ENCODE measurements at places on chromosomes 13 and 19.
A peak's percentile ranks its signal among the peaks of the same experiment; 100 is the strongest.

GRCh38 chr19:15169541-15170285 is 31.1 kb downstream of the NOTCH3 start:
- no peak for DNase-seq

DNA sequence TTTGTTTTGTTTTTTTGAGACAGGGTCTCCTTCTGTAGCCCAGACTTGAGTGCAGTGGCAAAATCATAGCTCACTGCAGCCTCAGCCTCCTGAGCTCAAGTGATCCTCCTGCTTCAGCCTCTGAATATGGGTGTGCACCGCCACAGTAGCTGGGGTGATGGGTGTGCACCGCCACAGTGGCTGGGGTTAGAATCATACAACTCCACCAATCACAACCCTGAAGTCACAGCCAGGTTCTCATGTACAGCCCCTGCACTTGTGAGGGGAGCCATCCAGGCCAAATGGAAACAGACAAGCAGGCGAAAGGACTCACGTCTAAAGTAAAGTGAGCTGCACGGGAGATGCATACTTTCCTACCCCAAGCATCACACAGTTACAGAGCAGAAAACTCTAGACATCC is 63.1 kb upstream of the RANBP3 start:
- DNase-seq: no peak

GRCh38 chr13:21256351-21256761 is 79.9 kb downstream of the MRPL57 start:
- peak; percentile 31 for DNase-seq

DNA sequence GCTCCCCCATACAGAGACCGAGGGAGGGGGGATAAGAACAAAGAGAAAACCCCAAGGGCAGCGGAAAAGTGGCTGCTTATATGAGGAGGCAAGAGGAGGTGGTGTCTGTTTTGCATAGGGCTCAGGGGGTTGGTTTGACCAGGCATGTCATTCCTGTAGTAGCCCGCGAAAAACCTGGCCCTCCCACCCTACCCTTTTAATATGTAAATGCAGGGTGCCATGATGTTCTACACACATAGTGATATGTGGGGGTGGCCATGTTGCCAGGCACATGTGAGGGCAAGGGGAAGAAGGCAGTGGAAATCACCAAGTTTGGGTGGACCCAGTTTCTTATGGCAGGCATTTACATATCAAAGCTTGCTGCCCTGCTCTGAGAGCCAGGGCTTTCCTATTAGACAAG is 203.5 kb upstream of the UBL3 start:
- no peak for DNase-seq

DNA sequence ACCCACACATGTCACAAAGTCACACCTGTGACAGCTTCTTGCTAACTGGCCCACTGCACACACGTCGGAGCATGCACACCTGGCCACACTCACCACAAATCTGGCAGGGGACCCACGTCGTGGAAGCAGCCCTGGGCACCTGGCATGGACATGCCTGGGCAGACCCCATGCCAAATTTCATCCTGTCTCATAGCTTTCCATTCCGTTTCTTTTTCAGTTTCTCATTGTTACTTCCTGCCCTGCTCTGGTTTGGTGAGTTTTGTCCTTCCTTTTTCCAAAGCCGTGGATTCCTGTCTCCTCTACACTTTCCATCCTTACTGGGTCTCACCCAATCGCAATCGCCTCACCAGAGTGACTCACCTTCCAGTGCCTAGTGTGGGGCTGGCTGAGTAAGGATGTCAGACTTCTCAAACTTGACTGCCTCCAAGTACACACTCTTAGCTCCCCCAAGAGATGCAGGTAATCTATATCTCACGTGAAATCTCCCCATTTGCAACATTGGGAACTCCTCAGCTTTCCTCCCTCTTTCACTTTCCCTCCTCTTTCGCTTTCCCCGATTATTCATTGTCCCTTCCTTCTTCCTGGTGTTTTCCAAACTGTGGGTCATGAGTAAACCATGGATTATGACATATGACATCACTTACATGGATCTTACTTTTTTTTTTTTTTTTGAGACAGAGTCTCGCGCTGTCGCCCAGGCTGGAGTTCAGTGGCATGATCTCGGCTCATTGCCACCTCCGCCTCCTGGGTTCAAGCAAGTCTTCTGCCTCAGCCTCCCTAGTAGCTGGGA is 1.6 kb upstream of the BBC3 start:
- DNase-seq: peak; percentile 61

- DNase-seq: peak; percentile 78
Measured at GRCh38 chr13:24270639-24271141, 38.7 kb upstream of the C1QTNF9 start.

DNA sequence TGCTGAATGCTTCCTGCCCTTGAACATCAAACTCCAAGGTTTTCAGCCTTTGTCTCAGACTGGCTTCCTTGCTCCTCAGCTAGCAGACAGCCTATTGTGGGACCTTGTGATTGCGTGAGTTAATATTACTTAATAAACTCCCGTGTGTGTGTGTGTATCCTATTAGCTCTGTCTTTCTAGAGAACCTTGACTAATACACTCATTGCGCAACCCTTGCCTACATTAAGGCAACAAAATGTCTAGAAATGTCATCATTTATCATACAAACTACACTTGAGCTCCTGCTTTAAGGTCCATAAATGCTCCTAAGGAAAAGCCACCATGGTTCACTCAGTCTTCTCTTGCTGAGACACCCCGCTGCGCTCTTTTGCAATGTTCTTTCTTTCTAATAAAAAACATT is 2861.0 kb downstream of the PCDH9 start:
- DNase-seq: no peak

DNA sequence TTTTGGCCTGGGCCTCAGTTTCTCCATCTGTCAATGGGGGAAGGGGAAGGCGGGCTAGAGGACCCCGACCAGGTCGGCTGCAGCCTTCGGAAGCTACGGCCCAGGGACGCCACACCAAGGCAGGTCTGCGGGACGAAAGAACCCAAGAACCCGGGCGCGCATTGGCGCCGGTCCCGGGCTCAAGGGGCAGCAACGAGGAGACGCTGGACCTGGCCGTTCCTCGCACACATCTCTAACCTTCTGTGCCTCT is 739 bp upstream of the ILF3 start:
- DNase-seq: no peak

- DNase-seq: no peak
Measured at GRCh38 chr13:50584856-50585580, 258.5 kb downstream of the DLEU7 start.

DNA sequence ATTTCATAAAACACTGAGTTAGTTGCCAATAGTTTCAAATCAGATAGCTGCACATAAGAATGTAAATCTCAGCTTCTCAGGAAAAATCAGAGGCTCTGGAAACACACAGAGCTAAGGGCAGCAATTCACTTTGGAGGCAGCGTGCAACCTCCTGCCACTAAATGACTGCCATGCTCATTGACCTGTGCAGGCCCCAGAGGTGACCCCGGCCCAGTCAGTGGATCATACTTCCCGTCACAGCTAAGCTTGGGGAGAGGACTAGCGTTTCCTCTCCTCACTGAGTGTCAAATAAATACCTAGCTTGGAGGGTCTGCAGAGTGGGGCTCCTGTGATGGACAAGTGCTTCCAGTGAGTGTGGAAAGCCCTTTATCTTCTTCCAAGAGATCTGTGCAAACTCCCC is 67.2 kb downstream of the UQCRFS1 start:
- no peak for DNase-seq

DNA sequence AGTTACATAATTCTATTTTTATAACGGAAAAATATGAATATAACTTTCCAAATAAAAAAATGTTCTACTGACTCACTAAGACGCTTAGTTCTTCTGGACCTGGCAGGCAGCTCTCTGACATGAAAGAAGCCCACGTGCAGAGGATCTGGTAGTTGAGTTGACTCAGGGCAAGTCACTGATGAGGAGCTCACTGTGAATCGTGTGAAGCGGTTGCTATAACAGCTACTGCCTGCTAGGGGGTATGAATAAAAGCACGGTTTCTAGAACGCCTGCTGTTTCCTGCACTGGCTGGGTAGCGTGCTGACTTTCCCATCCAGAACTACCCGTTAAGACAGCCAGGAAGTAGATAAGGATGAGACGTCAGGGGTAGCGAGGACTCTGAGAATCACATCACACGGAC is 54.7 kb upstream of the WASF3 start:
- peak; percentile 52 for DNase-seq

DNA sequence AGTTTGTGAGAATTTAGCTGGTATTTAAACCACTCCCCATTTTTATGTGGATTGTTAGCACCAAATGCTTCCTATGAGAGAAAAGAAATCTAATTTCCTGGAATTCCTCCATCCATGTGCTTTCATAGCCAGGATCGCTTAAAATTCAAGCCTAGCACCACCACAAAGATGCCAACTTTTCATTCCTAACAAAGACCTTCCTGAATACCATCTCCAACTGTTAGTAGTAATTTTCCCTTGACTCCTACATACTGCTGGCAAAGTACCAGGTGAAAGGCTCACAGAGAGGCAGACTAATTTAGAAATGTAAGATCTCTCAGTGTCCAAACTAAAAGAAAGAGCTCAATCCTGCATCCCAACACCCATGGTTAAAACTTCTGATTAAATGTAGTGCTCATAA is 386.3 kb downstream of the KCTD12 start:
- no peak for DNase-seq

DNA sequence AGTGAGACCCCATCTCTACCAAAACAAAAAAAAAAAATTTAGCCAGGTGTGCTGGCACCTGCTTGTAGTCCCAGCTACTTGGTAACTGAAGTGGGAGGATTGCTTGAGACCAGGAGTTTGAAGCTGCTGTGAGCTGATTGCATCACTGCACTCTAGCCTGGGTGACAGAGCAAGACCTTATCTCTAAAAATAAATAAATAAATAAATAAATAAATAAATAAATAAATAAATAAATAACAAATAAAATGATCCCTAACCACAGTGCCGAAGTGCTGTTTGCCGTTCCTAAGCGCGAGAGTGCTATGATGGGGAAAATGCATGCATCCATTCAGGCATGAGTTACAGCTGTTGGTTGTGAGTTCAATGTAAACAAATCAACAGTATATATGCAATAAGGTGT is 27.2 kb downstream of the WDR88 start:
- DNase-seq: no peak

- no peak for DNase-seq
Measured at GRCh38 chr19:19059018-19059836, 4.6 kb upstream of the SLC25A42 start.

DNA sequence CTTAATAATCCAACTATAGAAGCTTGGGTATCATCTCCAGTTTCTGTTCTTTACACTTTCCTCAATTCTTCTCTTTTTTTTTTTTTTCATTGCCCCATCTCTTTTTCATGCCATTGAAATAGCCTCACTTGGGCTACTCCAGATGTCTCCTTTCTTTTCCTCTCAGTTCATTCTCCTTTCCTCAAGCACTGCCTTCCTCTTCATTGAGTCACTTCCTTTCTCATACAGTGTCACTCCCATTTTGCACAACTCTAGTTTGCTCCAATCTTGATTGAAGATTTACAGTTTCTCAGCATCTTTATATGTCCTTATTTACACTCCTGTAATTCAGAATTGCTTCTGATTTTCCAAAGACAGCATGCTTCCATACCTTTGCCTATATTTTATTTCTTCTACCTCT is 61.3 kb downstream of the IPO5 start:
- DNase-seq: no peak

DNA sequence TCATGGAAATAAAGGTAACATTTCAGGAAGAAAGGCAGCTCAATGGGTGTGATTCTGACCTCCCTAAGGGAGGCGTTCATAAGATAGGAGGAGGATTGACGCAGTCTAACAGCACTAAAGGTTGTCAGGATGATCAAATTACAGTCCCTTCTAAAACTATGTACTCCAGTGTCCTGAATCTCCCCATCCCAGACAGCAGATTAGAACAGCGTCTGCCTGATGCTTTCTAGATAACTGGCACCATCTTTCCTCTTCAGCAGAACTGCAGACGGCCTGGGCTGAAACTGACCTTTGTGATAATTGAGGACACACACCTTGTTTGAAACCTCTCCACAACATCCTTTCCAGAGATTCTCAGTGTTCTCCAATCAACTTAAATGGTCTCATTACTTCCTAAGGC is 25.5 kb upstream of the SACS start:
- DNase-seq: no peak

DNA sequence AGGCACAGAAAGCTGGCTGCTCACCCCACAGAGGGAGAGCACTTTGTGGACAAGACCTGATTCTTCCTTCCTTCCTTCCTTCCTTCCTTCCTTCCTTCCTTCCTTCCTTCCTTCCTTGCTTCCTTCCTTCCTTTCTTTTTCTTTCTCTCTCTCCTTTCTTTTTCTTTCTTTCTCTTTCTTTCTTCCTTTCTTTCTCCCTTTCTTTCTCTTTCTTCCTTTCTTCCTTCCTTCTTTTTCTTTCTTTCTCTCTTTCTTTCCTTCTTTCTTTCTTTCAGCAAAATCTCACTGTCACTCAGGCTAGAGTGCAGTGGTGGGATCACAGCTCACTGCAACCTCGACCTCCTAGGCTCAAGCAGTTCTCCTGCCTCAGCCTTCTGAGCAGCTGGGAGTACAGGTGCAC is 263.9 kb downstream of the UQCRFS1 start:
- DNase-seq: no peak

GRCh38 chr13:106424805-106425204 is 110.7 kb downstream of the EFNB2 start:
- DNase-seq: no peak

Data from activated CD4-positive, alpha-beta memory T cell treated with anti-CD3 and anti-CD28 coated beads for 36 hours (primary cell).